ENCODE measurements at places on chromosomes 7 and 10. TPM values are rescaled to one million over a fixed set of nuclear protein-coding genes. Genes with fewer than 3 reads are reported as not detected.

The UCN3 gene
- not detected for total RNA-seq

DNA sequence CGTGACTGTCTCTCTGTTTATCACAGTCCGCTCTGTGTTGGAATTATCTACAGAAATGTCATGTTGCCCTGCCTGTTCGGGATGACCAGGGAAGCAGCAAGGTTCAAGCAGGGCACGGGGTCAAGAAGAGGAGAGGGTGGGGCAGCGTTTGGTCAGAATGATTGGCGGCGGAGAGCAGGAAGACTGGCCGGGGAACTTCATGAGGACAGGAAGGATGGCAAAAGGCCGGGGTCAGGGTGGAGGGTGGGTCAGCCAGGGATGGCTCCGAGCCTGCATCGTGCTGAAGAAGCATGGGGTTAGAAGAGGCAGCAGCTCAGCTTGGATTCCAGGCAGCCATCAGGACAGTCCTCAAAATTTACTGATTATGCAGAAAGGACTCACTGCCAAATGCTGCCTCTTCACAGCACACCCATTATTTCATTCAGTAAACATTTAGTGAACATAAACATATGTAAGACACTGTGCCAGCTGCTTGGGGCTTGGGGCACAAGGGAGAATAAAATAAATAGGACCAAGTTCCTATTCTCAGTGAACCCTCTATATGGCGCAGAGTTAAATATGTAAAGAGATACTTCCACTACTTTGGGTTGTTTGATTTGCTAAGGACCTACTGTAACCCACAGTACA, 42.8 kb downstream of the WNT2 start:
- no peaks in the 10 kb centered on the region for H3K4me1 ChIP-seq
- no peaks in the 10 kb centered on the region for H3K36me3 ChIP-seq
- no peak overlapping the region for H3K27ac ChIP-seq
- DNase-seq = no peak
- no peak overlapping the region for H3K4me3 ChIP-seq

GRCh38 chr10:79438021-79438698, 7.3 kb downstream of the ZCCHC24 start:
- H3K4me1 ChIP-seq = peaks cover 13% of the 10 kb centered on the region
- H3K27ac ChIP-seq = no peak overlapping the region
- no peak overlapping the region for H3K4me3 ChIP-seq

GRCh38 chr10:43262902-43263466, 3.9 kb downstream of the RASGEF1A start:
- H3K4me3 ChIP-seq = no peak overlapping the region
- no peaks in the 10 kb centered on the region for H3K36me3 ChIP-seq
- no peak overlapping the region for H3K27ac ChIP-seq
- no peak for DNase-seq
- H3K4me1 ChIP-seq = peaks cover 10% of the 10 kb centered on the region

DNA sequence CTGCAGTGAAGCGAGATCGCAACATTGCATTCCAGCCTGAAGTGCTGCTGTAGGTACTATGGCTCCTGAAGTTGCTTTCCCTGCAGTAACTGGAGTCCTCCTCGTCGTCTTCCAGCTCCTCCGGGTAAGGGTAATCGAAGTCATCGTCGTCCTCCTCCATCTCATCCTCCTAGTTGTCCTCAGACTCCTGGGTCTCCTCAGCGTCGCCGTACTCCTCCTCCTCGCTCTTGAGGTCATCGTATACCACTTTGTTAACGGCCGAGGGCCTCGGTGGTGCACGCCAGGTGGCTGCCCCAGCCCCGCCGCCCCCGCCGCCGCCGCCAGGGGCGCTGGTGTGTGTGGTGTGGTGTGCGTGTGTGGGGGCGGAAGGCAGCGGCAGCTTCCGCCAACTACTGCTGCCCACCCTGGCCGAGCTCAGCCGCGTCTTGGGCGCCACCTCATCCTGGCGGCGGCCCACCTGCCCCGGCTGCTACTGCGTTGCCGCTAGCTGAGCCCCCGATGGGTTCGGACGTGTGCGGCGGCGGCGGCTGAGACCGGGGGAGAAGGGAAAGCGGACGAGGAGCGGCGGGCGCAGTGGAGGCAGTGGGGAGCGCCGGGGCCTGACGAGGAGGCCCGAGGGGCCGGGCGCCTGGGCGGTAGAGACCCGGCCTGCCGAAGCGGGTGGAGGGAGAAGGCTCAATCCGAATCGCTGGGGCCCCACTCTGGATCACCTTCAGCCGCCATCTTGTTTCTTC, 11.8 kb upstream of the ACBD5 start:
- H3K27ac ChIP-seq = peak overlapping the region; percentile 88
- H3K4me1 ChIP-seq = peaks cover 17% of the 10 kb centered on the region
- peak overlapping the region; percentile 75 for H3K4me3 ChIP-seq
- peak; percentile 77 for DNase-seq
- peaks cover 6% of the 10 kb centered on the region for H3K27me3 ChIP-seq

GRCh38 chr10:126080879-126081411, 184.6 kb downstream of the FANK1 start:
- no peaks in the 10 kb centered on the region for H3K4me1 ChIP-seq
- peaks cover 3% of the 10 kb centered on the region for H3K27me3 ChIP-seq
- H3K27ac ChIP-seq = no peak overlapping the region
- H3K36me3 ChIP-seq = no peaks in the 10 kb centered on the region
- no peak overlapping the region for H3K4me3 ChIP-seq
- DNase-seq = no peak

- peaks cover 19% of the 10 kb centered on the region for H3K27me3 ChIP-seq
- no peak overlapping the region for H3K4me3 ChIP-seq
- no peaks in the 10 kb centered on the region for H3K36me3 ChIP-seq
- H3K4me1 ChIP-seq = no peaks in the 10 kb centered on the region
Observed at GRCh38 chr7:38160003-38160571, 18.0 kb upstream of the STARD3NL start.

All from activated CD8-positive, alpha-beta T cell treated with anti-CD3 and anti-CD28 coated beads, Interleukin-2, amount 10 ng/mL, durations not matched to agents 7 days and 5 days (primary cell).